Activated T-helper 1 cell treated with Interleukin-2 at 50 U/mL for 16 hours (primary cell): ENCODE measurements at places on chromosomes 16 and 17.

DNA sequence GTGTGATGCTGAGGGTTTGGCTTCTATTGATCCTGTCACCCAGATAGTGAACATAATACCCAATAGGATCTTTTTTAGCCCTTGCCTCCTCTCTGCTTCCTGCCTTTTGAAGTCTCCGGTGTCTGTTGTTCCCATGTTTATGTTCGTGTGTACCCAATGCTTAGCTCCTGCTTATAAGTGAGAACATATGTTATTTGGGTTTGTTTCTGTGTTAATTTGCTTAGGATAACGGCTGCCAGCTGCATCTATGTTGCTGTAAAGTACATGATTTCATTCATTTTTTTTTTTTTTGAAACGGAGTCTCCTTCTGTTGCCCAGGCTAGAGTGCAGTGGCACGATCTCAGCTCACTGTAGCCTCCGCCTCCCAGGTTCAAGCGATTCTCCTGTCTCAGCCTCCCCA lies 23.0 kb downstream of the DUS2 start:
- DNase-seq = no peak

GRCh38 chr16:12392585-12393091 lies 411.0 kb downstream of the CPPED1 start:
- no peak for DNase-seq

DNA sequence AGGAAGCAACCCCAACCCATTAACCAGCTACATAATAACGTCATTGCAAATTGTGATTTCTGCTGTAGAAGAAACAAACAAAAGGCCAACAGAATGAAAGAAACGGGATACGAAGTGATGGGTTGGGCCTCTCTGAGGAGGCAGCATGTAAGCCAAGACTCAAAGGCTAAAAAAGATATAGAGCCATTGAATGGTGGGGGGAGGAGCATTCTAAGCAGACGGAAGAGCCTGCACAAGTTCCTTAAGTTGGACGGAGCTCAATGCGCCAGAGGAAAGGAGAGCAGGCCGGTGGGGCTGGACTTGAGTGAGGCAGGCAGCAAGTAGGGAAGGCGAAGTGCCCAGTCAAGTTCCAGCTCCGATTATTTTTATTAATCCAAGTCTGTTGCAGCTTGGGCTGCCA lies 160.3 kb downstream of the SHISA9 start:
- no peak for DNase-seq

- DNase-seq = no peak
Observed at GRCh38 chr17:8542599-8543502, 87.7 kb downstream of the MYH10 start.

- DNase-seq = no peak
Observed at GRCh38 chr17:45339646-45340605, 23.1 kb upstream of the MAP3K14 start.

DNA sequence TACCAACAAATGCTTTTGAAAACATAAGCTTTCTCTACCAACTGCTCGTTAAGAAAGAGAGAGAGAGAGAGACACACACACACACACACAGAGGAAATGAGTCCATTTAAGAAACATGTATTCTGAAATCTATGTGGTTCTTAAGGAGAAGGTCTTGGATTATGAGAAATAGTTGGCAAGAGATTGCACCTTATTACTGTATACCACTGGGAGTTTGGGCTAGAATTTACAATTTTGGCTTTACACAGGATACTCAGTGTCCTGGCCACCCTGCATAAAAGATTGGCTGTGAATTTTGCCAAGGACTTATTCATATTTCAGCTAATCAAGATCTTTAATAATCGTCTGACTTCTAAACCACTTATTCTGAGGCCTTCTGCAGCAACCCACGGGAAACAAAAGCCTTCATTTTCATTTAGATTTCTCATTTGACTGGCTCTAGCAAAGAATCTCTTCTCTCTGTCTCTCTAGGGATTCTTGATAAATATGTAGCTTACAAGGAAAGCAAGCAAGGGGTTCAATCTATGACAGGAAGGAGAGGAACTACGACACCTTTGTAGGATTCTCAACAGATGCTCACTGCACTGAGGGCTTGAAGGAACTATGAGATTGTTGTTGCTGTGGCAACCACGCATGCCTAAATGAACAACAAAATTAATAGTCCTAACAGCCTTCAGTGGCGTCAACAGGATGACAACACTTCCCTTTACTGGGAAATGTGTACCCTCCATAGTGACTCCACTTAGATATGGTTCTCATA lies 75.3 kb upstream of the GNAO1 start:
- DNase-seq = no peak

- no peak for DNase-seq
Observed at GRCh38 chr17:51056813-51057510, 63.7 kb downstream of the SPAG9 start.

DNA sequence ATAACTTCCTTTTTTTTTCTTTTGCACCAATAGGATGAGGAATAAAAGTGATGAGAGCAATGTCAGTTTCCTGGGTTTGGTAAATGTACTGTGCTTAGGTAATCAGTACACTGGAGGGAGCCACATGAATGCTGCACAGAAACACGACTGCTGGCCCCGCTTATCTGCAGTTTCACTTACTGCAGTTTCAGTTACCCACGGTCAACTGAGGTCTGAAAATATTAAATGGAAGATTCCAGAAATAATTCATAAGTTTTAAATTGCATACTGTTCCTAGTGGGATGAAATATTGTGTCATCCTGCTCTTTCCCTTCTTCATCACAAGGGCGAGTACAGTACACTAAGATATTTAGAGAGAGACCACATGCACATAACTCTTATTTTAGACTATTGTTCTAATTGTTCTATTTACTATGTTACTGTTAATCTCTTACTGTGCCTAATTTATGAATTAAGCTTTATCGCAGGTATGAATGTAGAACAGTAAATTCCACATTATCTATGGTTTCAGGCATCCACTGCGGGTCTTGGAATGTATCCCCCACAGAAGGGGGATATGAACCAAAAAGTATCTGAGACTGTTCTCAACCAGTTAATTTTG lies 6.4 kb upstream of the LGALS3BP start:
- DNase-seq = no peak

GRCh38 chr17:4533523-4534504 lies 21.4 kb downstream of the MYBBP1A start:
- DNase-seq = no peak

DNA sequence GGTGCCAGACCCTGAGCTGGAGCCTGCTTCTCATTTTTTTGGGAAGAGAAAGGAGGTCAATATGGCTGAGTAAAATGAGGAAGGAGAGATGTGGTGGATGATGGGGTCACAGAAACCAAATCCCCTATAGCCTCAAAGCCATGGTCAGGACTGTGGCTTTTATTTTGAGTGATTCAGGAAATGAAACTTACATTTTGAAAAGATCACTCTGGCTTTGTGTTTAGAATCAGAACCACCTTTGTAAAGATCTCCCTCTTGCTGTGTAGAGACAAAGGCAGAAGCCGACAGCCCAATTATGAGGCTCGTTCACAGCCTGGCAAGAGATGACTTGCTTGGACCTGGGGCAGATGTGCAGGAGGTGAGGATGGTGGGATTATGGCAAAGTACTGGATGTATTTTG lies 121.6 kb upstream of the ANKFN1 start:
- DNase-seq = no peak

DNA sequence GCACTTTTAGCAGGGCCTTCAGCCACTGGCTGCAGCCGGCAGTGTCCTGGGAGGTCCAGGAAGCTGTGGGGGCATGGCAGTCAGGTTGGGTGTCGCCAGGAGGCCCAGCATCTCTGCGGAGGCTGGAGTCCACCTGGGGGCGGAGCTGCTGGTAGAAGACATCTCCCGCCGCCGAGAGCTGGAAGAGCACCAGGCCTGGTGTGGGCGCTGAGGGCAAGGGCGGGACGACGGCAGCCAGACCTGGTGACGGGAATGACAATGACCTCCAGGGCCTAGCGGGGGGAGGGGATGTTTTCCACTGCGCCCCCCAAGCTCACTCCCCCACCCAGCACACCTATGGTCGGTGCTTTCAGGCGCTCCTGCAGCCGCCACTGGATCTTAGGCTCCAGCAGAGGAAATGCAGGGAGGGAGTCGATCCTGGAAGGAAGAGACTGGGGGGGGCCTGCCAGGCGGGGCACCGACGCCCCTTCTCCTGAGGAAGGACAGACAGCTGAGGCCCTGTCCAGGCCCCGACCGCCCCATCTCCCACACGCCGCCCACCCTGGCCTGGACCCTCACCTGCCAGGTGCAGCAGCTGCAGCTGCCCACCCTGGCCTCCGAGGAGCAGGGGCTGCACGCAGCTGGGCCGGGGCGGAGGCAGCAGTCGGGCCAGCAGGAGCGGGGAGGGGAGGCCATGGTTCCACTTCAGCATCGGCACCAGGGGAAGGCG lies 7.1 kb downstream of the TAF1C start:
- no peak for DNase-seq

DNA sequence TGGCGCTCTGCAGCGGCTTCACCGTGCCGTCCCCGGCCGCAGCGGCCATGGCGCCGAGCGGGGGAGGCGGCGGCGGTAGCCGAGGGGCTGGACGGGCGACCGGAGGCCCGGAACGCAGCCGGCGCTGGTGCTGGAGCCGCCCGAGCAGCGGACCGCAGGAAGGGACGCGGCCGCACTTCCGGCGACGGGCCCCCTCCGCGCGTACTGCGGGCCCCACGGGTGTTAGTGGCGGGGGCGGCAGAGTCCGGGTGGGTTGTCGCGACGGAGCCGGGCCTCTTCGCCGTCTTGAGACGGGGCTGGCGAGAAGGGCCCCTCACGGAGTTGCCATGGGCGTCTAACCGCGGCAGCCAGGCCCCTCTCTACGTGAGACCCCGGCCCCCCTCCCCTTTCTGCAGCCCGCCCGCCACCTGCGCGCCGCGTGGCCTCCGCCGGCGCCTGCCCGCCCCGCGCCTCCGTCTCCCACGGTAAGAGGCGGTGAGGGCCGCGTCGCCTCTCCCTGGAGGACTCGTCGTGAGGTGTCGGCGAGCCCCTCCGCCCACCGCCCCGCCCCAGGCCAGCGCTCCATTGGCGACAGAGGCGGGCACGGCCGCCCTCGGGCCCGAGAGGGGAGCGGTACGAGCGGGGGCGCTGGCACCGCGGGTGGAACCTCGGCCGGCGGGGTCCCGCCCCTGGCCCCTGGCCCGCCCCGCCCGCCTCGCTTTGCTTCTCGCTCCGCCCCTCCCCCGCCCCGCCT lies at the start of the genes VPS9D1 and ZNF276:
VPS9D1 (minus strand) TSS at position 86 of the 733 bp plus-strand sequence; CDS start at position 49, 37 bp downstream.
ZNF276 (plus strand) TSS at position 725 of the 733 bp plus-strand sequence. CDS start 104 bp downstream, outside the sequence.
- peak; percentile 75 for DNase-seq

DNA sequence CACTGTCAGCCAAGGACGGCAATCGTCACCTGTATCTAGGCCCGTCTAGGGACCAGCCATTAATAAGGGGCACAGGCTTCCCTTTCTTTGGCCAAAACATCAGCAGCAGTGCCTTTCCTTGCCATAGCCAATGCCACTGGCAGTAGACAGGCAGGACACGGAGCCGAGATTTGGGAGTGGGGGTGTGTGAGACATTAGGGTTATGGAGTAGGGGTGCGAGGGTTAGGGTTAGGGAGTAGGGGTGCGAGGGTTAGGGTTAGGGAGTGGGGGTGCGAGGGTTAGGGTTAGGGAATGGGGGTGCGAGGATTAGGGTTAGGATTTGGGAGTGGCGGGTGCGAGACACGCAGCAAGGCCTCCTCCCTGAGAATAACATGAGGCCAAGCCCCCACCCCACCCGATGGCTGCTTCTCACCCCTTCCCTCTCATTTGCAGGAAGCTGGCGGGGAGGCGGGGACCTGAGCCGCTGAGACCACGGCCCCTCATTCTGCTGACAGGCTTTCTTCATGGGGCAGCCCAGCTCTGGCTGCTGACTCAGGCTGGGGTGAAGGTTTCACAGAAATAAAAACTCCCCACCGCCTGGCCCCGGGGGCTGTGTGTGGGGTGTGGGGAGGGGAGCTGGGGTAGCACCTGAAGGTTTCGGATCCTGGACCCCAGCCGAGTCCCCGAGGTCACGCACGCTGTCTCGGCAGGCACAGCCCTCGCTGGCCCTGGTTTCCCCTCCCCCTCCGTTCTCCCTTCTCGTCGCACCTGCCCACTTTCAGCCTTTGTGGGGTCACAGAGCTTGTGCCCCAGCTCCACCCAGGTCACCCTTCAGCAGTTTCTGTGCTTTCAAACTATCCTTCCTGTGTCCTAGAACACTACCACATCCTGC lies 93.8 kb downstream of the PGS1 start:
- no peak for DNase-seq

- no peak for DNase-seq
Observed at GRCh38 chr17:39016193-39017153, 49.3 kb upstream of the FBXO47 start.

DNA sequence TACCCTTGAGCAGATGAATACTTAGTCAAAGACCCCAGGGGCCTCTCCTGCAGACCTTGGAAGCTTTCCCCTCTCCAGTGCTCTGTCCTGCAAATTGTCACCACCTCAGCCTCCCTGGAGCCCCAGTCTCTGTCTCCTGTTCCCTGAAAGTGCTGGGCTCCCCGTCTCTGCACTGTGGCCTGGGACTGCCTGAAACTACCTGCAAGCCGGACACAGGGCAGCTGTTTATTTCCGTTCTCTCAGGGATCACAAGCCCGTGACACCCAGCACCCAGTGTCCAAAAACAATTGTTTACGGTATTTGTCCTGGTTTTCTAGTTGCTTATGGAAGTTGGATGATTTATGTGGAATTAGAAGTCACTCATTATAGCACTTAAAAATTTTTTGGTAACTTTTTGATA lies 81.6 kb upstream of the CHMP6 start:
- no peak for DNase-seq

DNA sequence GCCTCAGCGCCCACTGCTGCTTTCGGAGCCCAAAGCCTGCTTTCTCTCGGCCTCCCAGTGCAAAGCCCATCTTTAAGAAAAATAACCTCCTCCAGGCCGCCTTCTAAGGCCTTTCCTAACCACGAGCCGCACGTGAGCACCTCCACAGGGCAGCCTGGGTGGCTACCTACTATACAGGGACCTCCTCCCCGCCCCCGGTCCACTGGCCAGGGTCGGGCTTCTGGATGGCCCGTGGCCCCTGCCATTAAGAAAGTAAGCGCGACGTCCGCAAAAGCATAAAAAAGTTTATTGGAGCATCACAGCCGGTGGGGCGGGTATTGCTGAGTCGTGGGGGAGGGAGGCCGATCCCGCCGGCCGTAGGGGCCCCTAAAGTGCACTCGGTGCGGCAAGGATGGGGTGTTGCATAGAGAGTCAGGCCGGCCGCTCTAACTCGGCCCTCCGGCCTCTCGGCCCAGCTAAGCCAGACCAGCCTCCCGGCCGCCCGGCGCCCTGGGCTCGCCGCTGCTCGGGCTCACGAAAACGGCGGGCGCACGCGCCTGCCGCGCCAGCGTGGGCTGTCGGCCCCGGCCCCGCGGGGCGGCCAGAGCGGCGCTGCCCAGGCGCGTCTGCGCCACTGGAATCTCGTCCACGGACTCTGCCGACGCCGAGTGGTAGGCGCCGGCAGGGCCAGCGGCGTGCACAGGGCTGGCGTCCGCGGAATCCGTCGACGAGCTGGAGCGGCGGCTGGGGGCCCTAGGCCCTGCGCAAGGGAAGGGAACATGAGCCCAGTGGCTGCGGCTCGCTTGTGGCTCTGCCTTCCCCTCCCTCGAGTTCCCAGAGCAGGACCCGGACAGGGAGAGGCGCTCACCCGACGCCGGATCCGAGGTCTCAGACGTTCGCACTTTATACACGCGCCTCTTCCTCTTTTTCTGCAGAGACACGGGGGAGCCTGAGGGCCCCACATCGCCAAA lies 1.1 kb upstream of the TPPP3 start:
- no peak for DNase-seq

DNA sequence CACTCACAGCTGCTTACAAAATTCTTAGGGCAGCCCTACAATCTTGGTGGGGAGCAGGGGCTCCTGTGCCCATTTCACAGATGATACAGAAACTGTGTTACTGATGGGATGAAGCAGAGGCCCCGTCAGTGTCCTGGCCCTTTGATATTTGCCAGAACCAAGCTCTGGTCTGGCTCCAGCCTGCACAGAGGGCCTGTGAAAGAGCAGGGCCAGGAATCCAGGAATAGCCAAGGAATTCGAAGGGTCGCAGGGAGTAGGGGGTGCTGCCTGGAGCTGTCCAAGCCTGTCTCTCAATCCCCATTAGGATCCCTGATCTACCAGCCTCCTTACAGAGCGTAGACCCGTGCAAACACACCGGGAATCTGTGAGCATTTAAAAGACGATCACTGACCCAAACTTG lies 86.3 kb upstream of the RCVRN start:
- no peak for DNase-seq
